ENCODE measurements at places on chromosomes 3 and 15.

GRCh38 chr3:17052363-17052762, 167.6 kb downstream of the PLCL2 start:
- no peak for DNase-seq

DNA sequence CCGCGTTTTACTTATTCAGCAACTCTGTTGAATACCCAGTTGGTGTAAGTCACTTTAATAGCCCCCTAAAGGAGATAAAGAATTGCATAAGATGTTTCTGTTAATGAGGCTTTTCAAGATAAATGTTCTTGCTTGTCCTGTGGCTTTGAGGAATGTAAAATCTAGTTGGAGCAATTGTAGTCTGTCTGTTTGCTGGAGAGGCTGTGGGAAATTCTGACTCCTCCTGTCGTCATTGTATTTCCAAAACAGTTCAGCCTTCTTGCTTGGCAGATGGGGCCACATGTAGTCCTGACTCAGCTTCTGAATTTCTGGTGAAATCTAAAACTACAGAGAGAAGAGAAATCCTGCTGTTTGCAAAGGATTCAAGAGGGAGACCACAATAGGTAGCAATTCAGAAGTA, 114.4 kb downstream of the RYR3 start:
- DNase-seq: no peak

- no peak for DNase-seq
Observed at GRCh38 chr3:165874663-165875489, 37.7 kb upstream of the BCHE start.

DNA sequence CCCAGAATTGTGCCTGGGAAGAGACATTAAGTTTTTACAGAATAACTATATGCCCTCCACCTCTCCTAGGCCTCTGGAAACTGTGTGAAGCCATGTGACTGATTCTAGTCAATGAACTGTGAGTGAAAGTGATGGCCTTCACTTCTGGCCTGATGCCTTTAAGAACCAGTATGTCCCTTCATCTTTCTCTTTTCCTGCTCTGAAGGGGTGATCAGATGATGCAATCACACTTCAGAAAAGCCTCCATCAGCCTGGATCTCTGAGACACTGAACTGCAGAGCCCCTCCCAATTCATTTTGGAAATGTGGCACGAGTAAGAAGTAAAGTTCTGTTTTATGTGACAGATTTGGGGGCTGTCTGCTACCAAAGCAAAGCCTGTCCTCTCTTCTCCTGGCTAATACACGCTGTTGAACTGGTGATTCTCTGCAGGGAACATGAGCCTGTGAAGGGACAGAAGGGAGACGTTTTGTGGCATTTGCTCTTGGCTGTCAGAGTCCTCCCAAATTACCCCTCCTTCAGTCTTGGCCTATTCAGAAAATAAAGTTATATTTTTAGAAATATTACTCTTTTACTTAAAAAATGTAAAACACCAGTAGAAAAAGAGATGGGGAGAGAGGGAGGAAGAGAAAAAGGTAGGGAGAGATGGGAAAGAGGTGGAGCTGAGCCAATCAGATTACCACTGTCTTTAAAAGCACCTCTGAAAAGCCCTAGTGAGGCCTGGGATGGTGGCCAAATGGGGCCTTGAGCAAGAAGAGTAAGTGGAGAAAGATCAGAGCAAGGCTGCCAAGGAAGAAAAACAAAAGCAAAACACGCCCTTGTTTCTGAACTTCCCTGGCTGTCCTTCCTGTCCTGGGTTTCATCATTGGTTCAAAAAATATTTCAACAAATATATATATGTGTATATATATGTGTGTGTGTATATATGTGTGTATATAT, 40.9 kb upstream of the RYK start:
- DNase-seq: no peak

GRCh38 chr3:169348929-169349621, 314.4 kb downstream of the MECOM start:
- no peak for DNase-seq
